Upper lobe of left lung (tissue), 6 donors: ENCODE measurements at places on chromosomes 2 and 18.
A peak's percentile ranks its signal among the peaks of the same experiment; 100 is the strongest.

DNA sequence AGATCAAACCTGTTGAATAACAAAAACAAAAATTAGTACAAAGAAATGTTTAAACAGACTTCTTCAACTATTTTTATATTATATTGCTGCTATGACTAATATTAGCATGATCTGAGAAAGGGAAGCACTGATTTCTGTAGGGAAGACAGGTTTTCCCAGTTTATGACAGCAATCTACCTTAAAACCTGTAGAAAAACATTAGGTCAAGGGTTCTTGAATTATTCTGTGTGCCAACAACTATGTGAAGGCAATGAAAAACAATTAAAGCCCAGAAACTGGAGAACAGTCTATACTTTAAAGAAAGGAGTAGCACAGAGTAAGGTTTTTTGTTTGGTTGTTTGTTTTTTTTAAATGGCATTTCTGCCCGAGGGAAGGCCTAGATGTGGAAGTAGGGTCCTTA, 23.3 kb downstream of the PUM2 start:
- DNase-seq, result no peak

DNA sequence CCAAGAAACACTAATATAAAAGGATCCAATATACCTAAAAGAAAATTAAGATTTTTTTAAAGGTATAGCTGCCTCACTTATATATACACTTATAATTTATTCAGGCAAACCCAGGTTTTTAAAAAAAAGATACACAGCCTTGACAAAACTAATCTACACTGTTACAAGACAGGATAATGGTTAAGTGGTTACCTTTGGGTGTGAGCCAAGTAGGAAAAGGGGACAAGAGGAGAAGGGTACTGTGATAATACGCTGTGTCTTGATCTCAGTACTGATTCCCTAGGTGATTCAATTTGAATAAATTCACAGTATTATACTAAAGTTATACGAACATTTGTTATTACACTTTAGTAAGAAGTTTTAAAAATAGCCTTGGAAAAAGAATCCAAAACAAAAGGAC, 30.6 kb downstream of the KLHL41 start:
- DNase-seq, result no peak

DNA sequence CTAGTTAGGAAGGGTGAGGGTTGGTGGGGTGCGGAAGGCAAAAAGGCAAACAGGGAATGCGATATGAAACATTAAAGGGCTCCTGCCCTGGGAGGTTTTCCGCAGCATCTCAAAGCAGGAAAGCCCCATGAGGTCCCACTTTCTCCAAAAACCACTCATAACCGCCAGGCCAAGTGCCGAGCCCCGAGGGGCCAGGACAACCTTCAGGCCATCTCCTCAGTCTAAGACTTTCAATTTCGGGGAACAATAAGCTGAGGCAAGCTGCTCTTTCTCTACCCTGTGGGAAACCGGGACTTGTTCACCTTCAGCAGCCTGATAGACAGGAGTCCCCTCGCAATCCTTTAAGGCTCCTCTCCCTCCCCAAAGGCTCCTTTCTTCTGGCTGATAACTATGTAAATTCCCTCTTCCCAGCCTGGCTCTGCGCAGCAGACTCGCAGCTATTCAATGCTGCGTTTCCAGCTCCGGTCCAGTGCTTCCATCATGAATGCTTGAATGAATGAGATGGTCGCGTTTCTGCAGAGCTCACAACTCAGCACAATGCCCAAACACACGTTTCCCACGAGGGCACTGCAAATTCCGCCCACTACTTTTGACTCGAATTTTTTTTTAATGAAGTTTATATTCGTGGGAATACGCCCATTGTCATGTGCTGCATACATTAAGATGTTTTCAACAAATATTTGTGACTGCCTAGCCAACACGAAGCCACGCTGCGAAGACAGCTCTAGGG, 1.4 kb downstream of the LAMA1 start:
- DNase-seq, result no peak

GRCh38 chr2:191811807-191812602, 34.9 kb downstream of the CAVIN2 start:
- peak; percentile 47 for DNase-seq

DNA sequence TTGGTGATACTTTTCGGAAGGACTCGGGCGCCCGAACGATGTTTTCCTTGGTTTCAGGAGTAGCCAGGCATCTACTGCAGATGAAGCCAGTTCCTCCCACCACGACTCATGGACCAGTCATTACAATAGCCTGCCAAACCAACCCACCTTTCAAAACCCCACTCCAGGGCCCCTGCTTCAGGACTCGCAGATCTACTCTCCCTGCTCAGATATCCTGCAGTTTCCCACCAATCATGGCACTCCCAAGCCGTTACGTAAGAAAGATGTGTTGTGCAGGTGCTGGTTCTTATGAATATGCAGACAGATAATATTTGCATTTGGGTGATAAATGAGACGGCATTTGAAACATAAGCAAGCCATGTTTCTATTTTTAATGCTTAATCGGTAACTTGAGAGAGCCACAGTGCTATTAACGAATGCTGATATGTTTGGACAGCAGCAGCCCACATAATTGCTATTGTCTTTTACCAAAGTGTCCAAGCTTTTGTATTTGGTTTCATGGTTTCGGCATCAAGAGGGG, 3.5 kb upstream of the CYS1 start:
- DNase-seq, result no peak

- DNase-seq, result no peak
Observed at GRCh38 chr2:183950673-183951072, 647.7 kb upstream of the ZNF804A start.

DNA sequence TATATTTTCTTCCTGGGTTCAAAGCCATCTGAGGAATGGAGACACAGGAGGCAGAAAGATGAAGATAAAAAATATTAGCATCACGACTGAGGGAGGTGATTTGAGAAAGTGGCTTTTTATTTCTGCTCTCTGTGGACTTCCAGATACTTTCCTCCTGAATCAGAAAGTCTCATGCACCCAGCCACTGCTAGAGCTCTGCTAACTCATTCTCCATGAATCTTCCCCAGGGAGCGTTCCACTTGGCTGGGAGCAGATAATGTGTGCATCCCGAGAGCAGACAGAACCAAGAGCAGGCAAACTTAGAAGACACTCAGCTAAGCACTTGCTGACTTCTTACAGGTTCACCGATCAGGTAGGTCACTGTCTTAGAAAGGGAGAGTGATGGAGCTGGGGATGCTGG, 264.1 kb upstream of the THUMPD2 start:
- DNase-seq, result no peak

DNA sequence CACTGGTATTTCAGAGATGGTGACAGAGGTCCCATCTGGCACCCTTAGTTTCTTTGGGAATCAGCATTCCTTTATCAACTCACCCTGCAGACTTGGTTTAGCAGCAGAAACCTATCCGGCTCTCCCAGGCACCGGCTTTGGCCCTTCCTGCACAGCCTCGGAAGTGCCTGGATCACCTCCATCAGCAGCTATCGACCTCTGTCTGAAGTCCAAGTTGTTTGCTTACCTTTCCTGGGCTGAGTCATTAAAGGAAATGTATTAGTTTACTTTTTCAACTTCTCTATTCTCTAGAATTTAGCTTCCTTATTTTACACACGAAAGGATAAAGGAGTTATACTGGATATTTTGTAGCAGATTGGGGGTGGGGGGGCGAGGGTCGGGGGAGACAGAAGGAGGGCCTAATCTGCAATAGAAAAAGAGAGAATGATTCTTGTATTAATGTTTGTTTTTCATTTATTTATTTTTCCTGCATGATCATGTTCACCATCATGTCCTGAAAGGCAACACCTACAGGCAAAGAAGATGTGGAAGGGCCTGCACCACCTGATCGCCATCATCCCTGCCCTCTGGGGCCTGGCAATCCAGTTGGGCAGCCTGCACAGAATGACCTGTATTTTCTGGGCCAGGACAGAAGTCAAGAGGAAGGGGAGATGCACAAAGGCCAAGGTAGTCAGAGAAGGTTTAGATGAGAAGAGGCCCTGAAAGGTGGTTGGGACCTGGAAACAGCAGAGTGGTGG, 22.1 kb upstream of the MAT2A start:
- no peak for DNase-seq

DNA sequence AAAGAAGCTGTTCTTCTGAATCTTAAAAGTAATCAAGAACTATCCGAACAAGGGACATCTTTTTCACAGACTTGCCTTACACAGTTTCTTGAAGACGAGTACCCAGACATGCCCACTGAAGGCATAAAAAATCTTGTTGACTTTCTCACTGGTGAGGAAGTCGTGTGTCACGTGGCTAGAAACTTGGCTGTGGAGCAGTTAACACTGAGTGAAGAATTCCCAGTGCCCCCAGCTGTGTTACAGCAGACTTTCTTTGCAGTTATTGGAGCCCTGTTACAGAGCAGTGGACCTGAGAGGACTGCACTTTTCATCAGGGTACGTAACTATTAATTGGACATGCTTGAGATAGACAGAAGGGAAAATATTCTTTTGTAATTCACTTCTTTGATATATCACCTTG, 2.4 kb downstream of the MRPL44 start:
- peak; percentile 65 for DNase-seq

- no peak for DNase-seq
Observed at GRCh38 chr2:177872286-177872685, 200.3 kb downstream of the PDE11A start.

GRCh38 chr2:121284463-121285449, at the start of gene TFCP2L1:
Gene TFCP2L1 (minus strand): TSS chr2:121285202. CDS start chr2:121285109, 93 bp downstream.
- peak; percentile 68 for DNase-seq

DNA sequence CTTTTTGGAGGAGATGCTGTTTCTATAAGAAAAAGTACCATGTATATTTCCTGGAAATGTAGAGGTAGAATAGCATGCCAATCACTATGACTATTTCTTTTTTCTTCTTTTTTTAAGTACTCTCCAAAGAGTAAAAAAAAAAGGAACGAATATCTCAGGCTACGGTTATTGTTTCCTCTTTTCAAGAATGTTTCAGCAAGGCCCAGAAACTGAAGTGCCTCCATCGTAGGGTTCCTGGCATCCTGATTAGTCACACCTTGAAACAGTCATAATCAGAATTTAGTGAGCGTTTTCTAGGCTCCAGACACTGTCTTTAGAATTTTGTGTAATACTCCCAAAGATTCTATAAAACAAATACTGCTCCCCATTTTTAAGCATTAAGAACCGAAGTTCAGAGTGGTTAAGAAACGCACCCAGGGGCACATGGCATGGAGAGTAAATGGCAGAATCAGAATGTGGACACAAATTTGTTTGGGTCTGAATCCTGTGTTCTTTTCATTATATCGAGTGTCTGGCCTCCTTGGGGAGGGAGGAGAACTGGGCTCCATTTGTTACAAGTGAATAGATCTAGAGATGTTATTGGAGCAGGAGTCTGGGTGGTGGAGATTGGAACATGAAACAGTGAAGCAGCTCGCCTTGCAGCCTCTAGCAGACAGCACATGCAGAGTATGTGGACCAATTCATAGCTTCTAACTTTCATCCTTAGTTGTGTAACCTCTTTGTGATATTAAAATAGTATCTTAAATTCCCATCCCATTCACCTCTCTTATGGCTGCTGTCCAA, 26.7 kb downstream of the ZEB2 start:
- no peak for DNase-seq

DNA sequence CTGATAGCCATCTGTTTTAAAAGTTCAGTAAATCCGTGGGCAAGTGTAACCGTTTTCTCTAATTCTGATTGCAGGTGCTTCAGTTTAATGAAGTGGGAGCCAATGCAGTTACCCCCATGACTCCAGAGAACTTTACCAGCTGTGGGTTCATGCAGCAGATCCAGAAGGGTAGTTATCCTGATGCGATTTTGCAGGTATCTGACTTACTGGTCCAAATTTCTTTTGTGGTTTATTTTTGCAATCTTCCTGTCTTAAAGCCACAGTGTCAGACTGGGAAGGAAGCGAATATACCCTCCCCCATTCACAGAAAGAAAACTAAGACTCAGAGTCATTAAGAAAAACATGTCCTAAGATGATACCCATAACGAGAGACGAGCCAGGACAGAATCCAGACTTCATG, 7.7 kb downstream of the SERPINB2 start:
- DNase-seq, result no peak

GRCh38 chr2:59301466-59302402, 1060.6 kb upstream of the FANCL start:
- DNase-seq, result no peak

GRCh38 chr2:41710944-41711343, 336.9 kb upstream of the PKDCC start:
- no peak for DNase-seq

GRCh38 chr2:226333388-226333787, 466.2 kb downstream of the IRS1 start:
- DNase-seq, result peak; percentile 24

DNA sequence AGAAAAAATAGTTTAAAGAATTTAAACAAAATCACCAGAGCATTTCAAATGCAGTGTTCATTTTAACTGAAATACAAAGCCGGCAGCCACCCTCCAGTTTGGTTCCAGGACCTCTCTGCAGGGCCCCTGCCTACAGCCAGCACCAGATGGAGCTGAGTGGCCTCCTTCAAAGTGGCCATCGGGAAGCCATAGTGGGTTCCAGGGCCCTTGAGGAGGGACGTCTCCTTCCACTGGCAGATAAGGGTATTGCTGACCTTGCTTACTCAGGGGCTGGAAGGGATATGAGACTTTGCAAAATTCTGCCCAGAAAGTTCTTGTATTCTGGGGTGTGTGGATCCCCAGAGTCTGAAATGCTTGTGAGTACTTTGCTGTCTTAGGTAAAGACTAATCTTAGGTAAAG, 205.2 kb upstream of the APCDD1 start:
- DNase-seq, result no peak

DNA sequence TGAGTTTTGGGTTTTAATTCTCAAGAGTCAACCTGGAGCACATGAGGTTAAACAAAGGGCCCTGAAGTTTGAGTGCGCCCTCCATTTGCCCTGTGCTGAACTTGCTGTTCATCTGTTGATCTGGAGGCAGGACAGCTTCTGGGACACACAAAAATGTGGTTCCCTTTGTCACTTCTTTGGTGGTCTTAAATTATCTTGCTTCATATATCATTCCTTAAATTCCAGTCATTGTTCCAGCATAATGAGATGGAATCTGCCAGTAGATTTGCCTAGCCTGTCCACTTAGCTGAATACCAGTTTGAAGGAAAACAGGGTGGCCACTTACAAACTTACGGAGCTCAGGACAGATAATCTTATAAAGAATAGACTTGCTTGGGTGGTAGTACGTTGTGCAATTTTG, 916 bp downstream of the CETN1 start:
- no peak for DNase-seq

GRCh38 chr2:29660201-29660600, 261.2 kb downstream of the ALK start:
- no peak for DNase-seq

GRCh38 chr18:61982475-61982874, 89.7 kb upstream of the RNF152 start:
- DNase-seq, result no peak

DNA sequence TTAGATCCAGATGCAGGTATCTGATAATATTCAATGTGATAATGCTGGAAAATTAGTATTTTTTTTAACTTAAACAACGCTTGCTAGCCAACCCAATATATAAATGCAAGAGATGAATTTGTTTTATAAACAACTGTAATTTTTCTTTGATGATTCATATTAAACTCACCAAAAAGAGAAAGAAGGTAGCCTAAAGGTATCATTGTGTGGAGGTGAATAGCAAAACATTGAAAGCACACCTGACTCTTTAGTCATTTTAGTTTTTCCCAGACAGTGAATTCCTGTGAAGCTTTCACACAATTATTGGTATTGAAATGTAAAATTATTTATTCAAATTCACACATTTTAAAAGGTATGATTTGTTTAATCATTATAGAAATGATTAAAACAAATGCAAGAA, 424.0 kb downstream of the NR4A2 start:
- DNase-seq, result no peak

GRCh38 chr2:18741895-18742732, 152.7 kb upstream of the NT5C1B start:
- peak; percentile 35 for DNase-seq

- no peak for DNase-seq
Observed at GRCh38 chr2:204591225-204591624, 46.0 kb downstream of the PARD3B start.

- no peak for DNase-seq
Observed at GRCh38 chr2:191220671-191221070, 24.5 kb upstream of the MYO1B start.
